ENCODE measurements at places on chromosomes 5 and 9.

DNA sequence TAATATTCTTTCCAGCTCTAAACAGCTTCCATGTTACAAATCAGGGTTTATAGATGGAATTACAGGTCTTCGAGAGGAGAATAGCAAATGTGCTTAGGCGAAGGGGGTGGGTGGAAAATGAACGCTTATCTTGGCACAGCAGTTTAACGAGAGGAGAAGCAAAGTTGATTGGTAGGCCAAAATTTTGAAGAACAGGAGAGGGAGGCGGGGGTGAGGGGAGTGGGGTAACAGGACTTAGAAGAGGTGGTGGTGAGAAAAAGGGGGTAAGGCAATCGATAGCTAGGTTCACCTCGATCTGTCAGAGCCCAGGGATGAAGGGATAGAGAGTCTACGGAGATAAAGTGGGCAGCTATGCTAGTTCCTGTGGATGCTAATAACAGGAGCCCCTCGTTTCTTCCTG lies 764 bp downstream of the ANKRA2 start:
- DNase-seq: no peak

DNA sequence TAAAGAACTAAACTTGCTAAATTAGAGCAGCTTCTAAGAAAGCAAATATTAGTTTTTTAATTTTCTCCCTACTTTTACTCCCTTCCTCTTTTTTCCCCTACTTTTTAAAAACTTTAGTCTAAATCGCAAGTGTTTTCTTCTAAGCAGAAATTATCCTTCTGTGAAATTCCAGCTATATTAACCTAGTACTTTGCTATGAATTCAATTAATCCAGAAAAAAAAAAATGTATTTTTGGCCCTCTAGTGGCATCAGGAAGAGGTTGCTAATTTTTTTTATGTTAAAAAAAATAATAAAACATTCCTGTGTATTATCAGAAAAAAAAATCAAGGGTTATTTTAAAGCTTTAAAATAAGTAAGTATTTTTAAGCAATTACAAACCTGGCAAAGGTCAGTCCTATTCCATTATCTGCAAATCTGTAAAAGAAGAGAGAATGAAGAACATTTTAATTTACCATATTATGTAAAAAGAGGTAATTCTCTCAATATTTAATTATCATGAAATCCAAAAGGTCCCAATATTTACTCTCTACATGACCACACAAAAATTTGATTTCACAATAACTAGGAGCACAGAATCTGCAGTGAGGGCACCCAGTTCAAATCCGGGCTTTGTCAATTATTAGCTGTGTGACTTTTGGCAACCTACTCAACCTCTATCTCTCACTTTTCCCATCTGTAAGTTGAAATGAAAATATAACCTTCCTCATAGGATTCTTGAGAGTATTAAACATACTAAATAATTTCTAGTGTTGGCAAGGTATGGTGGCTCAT lies 52.0 kb downstream of the CEMIP2 start:
- no peak for DNase-seq

DNA sequence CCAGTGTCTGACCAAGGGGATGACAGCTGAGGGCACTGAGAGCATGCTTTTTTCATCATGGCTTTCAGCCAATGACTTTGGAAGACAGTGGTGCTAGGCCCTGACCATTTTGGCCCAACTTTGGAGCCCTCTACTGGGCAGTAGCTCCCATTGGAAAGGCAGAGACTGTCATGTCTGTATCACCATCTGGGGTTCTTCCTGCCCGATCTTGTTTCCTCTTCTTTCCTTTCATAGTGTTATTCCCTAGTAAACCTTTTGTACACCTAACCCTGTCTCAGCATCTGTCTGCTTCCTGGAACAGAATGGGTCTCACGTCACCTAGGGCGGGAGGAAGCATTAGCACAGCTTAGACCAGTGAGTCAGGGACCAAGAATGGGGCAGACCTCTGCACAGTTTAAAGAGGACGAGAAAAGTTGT lies 97.4 kb upstream of the MAST4 start:
- DNase-seq: no peak

GRCh38 chr5:91332267-91333045 lies 50.7 kb downstream of the ARRDC3 start:
- no peak for DNase-seq

GRCh38 chr5:174745590-174746103 lies 21.3 kb downstream of the MSX2 start:
- no peak for DNase-seq

GRCh38 chr5:171641891-171642290 lies 143.7 kb upstream of the SMIM23 start:
- no peak for DNase-seq

GRCh38 chr5:98563885-98564653 lies 209.4 kb upstream of the RGMB start:
- no peak for DNase-seq

- DNase-seq: no peak
Measured at GRCh38 chr5:101647861-101648260, 648.2 kb downstream of the SLCO4C1 start.

DNA sequence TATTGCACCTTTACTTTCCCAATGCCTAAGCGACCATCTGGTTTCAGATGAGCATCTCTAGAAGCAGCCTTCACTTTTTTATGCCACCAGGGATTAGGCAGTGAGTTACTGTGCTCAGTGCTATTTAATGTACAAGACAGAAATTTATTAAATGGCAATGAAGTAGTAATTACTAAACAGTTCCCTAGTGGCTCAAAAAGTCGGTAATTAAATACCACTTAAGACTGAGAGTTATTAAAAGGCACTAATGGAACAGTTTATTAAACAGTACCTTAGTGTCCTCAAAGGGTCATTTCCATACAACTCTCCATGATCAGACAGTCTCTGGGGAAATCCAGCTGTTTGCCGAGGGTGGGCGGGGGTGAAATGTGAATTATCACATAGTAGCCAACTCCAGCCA lies 42.3 kb downstream of the LHFPL2 start:
- DNase-seq: no peak

DNA sequence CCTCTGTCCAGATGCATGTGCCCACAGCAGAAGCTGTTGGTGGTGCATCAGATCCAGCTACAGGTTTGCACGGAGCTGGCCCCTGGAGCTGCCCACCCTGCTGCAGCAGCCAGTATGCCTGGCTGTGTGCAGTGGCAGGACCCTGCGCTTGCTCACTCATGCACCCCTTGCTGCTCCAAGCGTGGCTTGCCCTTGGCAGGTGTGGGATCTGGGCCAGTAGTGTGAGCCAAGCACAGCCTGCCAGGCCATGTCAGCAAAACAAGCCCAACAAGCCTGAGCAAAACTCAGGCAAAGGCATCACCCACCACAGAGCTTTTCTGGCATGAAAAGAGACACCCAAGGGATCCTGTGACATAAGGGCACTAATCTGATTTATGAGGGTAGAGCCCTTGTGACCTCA lies 18.3 kb upstream of the ECPAS start:
- DNase-seq: no peak

- no peak for DNase-seq
Measured at GRCh38 chr5:124001036-124001615, 489.1 kb downstream of the CSNK1G3 start.

- peak; percentile 69 for DNase-seq
Measured at GRCh38 chr9:134895908-134896833, 15.6 kb downstream of the FCN2 start.

DNA sequence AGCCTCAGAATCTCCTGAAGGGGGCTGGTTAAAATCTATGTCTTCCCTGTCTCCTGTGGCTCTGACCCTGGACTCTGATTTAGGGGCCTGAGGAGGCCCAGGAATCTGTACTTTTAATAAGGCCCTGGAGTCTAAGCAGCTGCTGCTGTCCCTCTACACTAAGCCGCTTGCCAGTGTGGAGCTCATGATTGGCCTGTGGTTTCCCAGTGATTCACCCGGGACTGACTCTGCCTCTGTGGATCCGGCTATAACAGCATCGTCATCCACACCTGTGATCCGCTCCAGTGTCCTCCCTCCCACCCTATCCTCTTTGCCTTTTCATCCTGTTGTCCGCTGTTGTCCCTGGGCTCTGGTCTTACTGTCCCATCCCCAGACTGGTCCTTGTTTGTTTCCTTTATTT lies 3.7 kb downstream of the SLC31A2 start:
- no peak for DNase-seq

DNA sequence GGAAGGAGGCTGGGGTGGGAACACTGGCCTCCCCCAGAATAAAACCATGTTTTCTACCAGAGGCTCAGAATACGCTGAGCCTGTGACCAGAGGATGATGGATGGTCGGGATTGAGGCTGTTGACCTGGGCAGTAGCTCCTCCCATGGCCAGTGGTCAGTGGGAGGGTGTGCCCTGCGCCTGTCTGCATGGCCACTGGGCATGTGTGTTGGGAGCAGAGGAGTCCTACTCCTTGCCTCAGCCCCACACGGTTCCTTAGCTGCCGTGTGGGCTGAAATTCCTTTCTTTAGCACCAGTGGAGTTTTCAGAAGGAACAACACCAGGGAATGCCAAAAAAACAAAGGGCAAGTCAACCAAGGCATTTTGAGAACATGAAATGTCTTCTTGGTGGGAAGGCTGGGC lies 8.5 kb upstream of the RMND5B start:
- no peak for DNase-seq

- no peak for DNase-seq
Measured at GRCh38 chr5:50710838-50711237, 44.4 kb downstream of the PARP8 start.

- DNase-seq: no peak
Measured at GRCh38 chr9:136805207-136805740, 2.5 kb upstream of the RABL6 start.

DNA sequence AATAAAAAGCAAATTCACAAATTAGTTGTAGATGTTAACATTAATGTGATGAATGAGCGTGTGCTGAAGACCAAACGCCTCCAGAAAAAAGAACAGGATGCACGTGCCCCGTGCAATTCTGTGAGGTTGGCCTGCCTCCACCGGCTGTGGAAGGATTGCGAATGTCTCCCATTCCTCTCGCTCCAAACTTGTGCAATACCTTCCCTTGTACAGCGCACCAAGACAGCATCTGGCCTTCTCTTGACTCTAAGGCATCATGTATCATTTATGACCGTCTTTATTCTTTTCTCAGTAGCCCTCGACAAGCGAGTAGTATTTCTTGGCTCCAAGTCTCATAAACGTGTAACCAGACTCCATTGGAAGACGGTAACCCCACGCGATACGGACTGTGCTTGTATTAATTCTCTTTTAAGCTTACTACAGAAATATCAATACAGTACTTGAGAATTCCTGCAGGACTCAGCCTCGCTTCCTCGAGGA lies 1.5 kb upstream of the TESK1 start:
- DNase-seq: peak; percentile 20

- no peak for DNase-seq
Measured at GRCh38 chr5:16034319-16035001, 145.1 kb downstream of the MARCHF11 start.
